ENCODE measurements at places on chromosomes 6 and 20.

DNA sequence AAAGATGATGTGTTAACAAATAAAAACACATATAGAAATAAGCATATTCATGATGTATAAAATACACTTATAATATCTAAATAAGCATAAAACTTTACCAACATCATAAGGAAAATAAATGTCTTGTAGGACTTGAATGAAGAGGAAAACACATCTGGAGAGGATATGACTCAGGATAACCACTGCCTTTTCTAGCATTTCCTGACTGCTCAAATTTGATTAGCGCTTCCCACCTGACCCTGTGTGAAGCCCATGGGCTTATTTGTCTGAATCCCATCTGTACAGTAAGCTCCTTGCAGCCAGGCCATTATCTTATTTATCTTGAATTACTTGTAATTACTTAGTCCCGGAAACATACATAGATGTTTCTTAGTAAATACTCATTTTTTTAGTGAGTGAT is 608.6 kb downstream of the COL12A1 start:
- DNase-seq, result no peak

DNA sequence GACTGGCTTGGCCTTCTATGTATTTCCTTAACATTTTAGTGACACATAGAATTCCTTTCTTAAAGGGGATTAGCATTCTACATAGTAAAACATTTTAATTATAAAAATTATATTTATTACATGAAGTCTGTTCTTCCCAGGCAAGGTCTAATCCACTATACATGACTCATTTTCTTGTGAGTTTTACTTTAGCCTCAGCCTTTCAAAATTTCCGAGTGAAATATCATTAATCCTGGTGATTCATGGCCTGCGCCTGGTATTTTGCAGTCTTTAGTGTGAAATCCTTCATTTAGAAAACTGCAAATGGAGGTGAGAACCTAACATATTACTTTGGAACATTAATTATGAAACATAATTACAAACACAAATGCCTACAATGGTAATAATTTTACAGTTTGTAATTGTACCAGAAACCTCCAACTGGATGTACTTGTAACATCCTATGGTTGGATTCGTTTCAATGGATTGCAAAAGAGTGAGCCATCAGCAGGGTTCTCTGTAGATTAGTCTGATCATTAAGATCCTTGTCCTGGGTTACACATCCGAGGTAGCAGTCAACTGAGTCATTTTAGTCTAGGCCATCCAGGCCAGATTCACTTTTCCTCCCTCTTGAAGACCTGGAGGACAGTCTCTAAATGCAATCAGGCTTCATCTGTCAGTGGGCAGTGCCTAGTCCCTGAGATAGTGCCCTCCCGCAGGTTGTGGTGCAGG is 272.0 kb downstream of the PACRG start:
- no peak for DNase-seq

DNA sequence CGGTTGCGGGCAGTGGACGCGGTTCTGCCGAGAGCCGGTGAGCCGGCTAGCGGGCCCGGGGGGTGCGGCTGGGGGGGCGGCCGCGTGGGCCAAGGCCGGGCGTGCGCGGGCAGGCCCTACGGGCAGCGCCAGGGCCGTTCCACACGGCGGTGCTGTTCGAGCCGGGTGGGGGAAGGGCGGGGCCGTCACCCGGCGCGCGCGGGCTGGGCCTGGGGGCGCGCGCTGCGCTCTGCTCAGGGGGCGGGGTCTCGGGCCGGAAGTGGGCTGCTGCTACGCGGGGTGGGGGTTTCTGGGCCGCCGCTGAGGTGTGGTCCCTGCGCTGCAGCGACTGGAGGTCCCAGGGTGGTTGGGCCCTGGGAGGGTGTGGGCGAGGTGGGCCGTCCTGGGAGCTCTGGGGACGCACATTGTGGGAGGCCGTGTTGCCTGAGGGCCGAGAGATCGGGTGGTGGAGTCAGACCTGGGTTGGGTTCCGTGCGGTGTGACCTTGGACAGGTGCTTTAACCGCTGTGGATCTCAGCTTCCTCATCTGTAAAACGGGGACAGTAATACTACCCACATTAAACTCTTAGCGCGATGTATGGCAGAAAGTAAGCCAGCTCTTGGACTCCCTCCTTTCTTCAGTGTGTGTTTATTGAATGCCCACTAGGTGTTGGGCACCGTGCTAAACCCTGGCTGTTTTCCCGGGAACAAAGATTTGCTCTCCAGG is 391 bp downstream of the MAPRE1 start:
- DNase-seq, result peak; percentile 93

- no peak for DNase-seq
These were observed 2.1 kb upstream of the ECHDC1 start for GRCh38 chr6:127345521-127345920.

DNA sequence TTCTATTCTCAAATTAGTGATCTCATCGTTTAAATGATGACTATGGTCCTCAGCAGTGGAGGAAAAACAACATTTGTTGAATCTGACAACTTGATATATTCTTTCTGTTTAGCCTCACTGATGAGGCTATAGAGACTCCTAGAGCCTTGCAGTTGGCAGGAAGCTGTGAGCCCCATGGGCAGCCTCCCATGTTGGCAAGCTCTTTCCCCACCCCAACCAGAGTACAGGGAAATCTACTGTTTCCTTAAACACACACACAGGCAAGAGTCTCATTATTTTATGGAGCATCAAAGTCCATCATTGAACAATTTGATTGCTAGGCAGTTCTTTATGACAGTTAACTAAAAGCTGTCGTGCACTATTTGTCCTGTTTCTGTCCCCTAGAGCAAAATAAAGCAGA is 498.2 kb upstream of the CITED2 start:
- no peak for DNase-seq

DNA sequence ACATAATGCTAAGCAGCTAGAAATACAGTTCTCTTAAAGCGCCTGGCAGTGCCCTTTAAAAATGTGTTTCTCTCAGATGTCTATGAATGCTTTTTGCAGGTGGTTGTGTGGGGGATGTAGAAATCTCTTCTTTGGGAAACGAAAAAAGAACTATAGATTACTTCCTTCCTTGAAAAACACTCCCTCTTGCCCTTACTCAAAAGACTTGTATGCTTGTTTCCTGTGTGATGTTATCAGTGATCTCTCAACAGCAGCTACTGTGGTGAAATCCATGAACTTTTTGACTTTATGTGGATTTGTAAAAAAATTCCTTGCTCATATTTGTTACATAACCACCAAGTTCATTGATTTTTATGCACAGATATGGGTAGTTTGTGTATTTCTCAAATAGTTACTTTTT is 916.5 kb downstream of the QKI start:
- DNase-seq, result no peak

DNA sequence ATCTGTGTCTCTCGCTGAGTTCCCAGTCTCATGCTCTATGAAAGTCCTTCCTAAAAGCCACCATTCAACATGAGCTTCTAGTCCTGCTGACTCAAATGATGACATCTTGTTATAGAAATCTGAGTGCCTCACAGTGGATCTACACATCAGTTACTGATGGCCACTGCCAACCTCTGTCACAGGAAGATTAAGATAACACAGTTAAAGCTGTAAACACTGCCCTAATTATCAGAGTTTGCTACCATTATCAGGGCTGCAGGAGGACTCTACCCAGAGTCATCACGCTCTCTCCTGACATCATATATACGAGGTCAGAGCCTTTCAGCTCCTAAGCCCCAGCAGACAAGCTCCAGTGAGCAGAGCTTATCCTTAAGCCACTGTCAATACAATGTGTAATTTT is 63.2 kb downstream of the HIVEP2 start:
- no peak for DNase-seq

Data from right forelimb (tissue), 1 donor.